Caco-2 (cell line): ENCODE measurements at places on chromosomes 1 and 21. TPM values are rescaled to one million over a fixed set of nuclear protein-coding genes. Genes with fewer than 3 reads are reported as not detected.

ACOT11 gene
- 4.0 and 4.1 TPM in 2 replicates for total RNA-seq

DENND1B gene
- total RNA-seq = 9.4 and 9.6 TPM in 2 replicates

NBPF6 gene
- 0.57 and 0.84 TPM in 2 replicates for total RNA-seq

GBP5 gene
- not detected in 2 replicates for total RNA-seq

CYB5RL gene
- total RNA-seq = 10.0 and 10.8 TPM in 2 replicates

KLF17 gene
- not detected in 2 replicates for total RNA-seq

GALE gene
- 51.6 and 57.1 TPM in 2 replicates for total RNA-seq

OR11L1 gene
- total RNA-seq = not detected in 2 replicates

SLAMF6 gene
- total RNA-seq = not detected in 2 replicates

AURKAIP1 gene
- total RNA-seq = 187 and 200 TPM in 2 replicates

INSRR gene
- total RNA-seq = not detected in 2 replicates

OR2T35 gene
- not detected in 2 replicates for total RNA-seq

ABCA4 gene
- total RNA-seq = 1.0 and 1.8 TPM in 2 replicates

DEPDC1 gene
- 19.9 and 20.3 TPM in 2 replicates for total RNA-seq

PLA2G2D gene
- total RNA-seq = not detected in 2 replicates

LCE1D gene
- total RNA-seq = not detected in 2 replicates

NIBAN1 gene
- total RNA-seq = 14.3 and 20.8 TPM in 2 replicates

RIPPLY3 gene
- 0.91 and 1.2 TPM in 2 replicates for total RNA-seq

FCRLB gene
- total RNA-seq = 0.29 and 0.30 TPM in 2 replicates

CRNN gene
- not detected in 2 replicates for total RNA-seq

TSPAN2 gene
- total RNA-seq = 6.8 and 6.9 TPM in 2 replicates

MX1 gene
- total RNA-seq = 16.3 and 18.9 TPM in 2 replicates
